NCI-H446 (cell line): ENCODE measurements at places on chromosomes 4 and X.

DNA sequence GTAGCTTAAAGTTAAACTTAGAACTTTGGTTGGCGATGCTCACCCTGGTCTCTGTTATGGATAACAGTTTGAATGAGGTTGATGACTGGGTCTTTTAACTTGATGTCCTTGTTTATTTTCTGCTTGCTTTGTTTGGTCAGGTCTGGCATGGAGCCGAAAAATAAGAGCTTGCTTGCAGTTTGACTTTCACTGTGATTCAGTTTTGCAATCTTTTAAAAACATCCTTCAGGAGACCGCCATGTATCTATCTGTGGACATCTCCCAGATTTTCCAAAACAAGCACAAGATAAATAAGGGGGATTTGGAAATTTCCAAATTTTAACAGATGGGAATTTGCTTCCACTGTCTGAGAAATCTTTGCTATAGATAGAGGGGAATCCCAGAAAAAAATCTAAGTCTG lies 246.7 kb downstream of the PALLD start:
- DNase-seq: no peak

DNA sequence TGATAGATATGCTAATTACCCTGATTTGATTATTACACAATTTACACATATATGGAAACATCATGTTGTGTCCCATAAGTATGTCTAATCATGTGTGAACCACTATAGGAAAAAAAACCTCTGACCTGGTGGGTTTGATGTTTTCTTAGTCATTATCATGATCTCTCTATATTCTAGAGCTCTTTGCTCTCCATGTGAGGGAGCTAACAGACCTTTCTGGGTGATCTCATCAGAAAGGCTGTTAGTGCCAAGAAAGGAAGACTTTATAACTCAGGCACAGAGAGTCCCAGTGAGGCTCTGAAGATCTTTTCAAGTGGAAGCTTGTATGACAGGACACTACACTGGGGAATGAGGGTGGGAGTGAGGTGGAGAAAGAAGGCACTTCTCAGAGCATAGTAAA lies 527.7 kb upstream of the MAGEB2 start:
- no peak for DNase-seq

DNA sequence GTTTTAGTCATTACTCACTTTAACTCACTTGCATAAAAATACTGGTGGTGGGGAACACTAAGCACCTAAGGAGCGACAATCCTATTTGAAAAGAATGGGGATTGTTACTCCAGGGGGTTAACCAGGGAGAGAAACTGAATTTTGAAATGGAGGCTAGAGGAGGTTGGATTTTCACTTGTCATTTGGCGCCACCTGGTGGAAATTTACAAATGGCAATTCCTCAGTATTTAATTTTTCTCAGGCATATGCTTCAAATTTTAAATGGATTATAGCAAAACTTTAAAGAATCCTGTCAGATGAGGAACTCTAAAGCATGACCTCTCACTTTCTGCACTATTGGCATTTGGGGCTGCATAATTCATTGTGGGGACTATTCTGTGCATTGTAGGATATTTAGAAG lies 2.7 kb upstream of the GEMIN8 start:
- DNase-seq: peak; percentile 37

DNA sequence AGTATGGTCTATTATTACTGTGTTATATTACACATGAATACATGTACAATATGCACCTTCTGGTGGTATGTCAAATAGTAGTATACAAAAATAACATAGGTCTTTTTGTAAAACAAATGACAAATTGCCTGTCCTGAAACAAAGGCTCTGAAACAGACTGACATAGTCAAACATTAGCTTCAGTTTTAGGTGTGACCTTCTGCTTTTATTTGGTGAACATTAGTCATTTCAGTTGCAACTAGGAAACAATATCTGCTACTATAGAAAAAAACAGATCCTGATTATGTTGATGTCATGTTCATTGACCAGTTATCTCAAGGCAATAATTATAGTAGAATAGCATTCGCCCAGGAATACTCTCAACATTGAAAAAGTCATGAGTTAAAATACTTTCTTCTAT lies 123.0 kb downstream of the CHRNA9 start:
- no peak for DNase-seq

DNA sequence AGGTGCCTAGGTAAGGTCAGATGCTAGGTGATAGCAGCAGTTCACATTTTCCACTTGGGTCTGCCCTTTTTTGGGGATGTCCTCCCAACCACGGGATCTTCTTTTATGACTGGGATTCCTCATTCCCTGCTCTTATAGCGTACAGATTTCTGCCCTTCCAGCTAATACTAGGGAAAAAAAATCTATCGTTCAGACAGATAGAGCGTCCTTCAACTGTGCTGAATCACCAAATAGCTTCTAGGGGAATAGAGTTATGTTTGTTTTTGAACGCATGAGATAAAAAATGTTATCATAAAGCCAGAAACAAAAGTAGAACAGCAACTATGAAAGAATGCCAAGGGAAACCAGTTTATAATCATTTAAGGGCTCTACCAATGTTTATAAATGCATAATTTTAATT lies 13.0 kb downstream of the RAP2C start:
- no peak for DNase-seq

GRCh38 chr4:125045311-125045710 lies 269.4 kb upstream of the FAT4 start:
- DNase-seq: no peak

GRCh38 chrX:154409222-154409871 lies at the start of gene DNASE1L1:
DNASE1L1 (minus strand) TSS chrX:154409254; CDS start chrX:154405568, 3,686 bp downstream.
- no peak for DNase-seq
